ENCODE measurements at places on chromosomes 5 and 9.

DNA sequence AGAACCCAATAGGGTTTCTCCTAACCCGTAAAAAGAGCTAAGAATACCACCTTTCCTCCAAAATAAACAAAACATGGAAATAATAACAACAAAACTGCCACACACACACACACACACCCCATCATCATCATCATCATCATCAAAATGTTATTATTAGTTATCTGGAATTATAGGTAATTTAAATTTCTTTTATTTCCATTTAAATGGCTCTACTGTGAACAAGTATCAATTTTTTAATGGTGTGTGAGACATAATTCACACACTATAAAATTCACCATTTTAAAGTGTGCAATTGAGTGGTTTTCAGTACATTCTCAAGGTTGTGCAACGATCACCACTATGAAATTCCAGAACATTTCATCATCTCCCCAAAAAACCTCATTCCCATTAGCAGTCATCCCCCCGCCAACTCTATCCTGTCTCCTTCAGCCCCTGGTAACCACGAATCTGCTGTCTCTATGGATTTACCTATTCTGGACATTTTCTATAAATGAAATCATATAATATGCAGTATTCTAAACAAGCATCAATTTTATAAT is 172.7 kb downstream of the ROR2 start:
- DNase-seq: no peak

DNA sequence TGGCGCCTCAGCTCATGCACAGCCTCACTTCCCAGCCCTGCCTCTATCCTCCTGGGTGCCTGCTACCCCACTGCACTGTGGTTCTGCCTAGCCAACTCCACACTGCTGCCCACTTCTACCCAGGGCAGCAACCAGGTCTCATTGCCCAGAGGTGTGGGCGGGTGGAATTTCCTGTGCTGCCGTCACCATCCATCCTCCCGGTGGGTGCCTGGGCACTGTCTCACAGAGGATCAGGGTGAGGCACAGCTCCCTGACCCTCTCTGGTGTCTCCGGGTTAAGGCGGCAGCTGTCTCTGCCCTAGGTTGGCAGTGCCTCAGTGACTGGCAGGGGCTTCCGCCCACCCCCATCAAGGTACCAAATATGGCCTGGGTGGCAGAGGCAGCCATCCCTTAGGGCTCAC is 4.3 kb upstream of the MTMR12 start:
- DNase-seq: no peak

GRCh38 chr9:76365028-76365427 is 29.2 kb downstream of the RFK start:
- DNase-seq: no peak

DNA sequence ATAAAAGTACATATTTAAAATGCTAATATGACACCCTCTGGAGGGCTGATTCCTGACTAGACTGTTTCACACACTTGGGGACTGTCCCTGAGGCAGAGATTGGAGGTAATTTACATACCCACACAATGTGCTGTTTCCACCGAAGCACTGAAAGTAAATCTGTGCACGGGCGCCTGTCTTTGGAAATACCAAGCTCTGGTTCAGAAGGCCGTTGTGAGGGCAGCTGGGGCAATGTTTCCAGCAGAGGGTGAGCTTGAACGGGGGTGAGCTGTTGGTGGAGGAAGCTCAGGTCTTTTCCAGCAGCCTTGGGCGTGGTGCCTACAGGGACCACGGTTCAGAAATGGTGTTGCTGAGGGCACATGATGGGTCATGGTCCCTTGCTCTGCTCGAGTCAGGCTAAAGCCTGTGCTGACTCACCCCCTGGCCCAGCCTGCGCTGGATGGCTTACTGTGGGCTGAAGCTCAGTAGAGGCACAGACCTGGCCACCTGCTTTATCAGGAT is 25.8 kb upstream of the HMCN2 start:
- no peak for DNase-seq

DNA sequence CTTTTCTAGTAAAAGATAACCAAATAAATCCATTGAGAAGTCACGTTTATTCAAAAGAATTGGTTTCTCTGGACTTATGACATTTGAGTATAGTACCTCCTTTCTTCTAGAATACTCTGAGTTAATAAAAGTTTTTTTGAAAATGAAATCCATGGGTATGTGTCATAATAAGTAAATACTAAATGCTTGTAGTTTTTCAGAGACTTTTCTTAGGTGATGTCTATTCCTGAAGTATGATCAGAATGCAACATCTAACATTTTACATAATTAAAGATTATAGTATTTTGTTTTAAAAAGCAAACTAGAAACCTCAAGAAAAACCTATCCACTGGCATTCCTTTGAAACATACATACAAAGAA is 63.2 kb downstream of the NFIB start:
- DNase-seq: no peak

DNA sequence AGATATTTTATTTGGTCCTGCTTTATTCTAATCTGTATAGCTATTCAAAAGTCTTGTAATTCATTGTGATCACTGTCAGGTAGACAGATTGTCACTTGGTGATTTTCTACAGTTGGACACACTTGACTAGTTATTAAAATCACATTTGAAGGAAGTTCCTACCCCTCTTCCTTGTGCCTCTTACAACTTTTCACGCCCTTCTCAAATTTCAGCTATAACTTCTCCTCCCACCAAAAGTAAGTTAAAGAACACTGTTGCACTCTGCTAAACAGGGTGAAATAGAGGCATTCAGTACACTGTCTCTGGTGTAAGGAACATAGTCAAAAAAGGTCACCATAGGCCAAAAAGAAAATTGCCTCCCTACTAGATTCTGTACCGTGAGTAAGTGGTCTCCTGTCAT is 142.1 kb upstream of the POU5F2 start:
- no peak for DNase-seq

DNA sequence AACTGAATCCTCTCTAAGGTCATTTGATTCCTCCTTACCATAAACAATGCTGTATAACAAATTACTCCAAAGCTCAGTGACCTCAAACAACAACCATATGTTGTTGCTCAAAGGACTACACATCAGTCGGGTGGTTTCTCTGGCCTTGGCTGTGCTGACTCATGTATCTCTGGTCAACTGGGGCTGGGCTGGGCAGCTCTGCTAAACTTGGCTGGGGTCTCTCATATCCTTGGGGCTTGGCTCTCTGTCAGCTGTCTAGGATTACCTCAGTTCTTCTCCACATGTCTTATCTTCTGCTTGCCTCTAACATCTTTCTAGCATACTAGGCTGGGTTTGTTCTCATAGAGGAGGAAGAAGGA is 86.4 kb downstream of the GALNT10 start:
- DNase-seq: no peak

- DNase-seq: no peak
These were observed 75.9 kb upstream of the GOLM1 start for GRCh38 chr9:86175223-86175622.

DNA sequence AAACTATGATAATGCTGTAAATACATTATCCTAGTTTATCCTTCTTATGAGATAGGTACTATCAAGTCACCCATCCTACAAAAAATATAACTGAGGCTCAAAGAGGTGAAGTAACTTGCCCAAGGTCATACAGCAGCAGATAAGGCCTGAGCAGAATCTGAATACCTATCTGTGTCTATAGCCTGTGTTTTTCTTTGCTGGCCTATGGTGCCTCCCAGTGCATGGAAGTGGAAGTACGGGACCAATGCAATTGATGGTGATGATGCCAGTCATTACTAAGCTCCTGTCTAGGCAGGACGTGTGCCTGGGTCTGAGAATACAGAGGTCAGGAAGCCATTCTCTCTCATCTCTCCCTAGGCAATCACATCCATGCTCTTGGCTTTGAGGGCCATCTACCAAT is 67.8 kb downstream of the FAT2 start:
- no peak for DNase-seq

DNA sequence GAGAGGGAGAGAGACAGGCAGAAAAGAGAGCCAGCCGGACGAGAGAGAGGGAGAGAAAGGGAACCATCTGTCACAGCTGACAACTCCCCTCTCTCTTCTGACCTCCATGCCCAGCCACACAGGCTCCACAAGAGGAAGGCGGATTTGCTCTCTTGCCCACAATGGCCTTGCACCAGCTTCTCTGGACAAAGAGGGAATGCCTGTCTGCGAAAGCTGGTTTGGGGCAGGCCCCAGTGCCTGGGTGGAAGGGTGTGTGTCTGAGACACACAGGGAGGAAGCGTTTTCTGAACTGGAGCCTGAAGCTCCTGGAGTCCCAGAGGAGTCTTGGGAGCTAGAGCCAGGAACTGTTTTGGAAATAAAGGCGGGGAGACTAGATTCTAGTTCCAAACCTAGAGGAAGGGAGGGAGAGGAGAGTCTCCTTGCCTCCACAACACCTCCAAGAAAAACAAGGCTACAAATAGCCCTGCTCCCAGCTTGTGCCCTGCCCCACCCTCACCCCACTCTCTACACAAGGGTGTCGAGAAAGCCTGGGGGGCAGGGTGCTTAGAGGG is 12.5 kb downstream of the C1QTNF2 start:
- DNase-seq: no peak

DNA sequence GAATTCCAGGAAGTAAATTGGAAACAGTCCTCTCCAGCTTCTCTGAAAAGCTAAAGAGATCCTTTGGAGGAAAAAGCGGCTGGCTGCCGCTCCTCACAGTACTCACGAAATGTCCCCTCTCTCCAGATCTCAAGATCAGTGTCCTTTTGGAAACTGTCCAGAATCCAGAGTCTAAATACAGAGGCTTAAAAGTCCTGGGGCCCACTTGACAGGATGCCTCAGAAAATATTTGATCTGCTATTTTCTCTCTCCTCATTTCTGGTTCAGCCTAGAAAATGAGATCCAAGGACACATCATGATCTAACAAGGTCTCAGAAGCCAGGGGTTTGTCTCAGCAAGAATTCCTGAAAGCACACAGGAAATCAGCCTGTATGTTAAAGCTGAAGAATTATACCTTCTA is 7.2 kb downstream of the C1QTNF2 start:
- no peak for DNase-seq

DNA sequence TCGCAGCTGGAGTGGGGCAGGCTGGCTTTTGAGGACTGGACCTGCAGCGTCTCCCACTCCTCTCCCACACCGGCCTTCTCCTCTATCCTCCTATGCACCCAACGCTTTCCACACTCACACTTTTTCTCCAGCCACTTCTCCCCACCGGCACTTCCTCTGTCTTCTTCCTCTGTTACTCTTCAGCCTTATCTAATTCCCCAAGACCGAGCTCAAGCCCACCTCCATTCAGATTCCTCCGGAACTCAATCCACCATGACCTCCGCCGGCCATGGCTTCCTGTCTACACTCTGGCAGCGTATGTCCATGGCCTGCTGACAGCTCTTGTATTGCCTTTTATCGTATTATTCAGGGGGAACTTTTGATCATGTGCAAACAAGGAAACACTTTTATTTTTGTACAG is 545 bp upstream of the OR2V1 start:
- no peak for DNase-seq

DNA sequence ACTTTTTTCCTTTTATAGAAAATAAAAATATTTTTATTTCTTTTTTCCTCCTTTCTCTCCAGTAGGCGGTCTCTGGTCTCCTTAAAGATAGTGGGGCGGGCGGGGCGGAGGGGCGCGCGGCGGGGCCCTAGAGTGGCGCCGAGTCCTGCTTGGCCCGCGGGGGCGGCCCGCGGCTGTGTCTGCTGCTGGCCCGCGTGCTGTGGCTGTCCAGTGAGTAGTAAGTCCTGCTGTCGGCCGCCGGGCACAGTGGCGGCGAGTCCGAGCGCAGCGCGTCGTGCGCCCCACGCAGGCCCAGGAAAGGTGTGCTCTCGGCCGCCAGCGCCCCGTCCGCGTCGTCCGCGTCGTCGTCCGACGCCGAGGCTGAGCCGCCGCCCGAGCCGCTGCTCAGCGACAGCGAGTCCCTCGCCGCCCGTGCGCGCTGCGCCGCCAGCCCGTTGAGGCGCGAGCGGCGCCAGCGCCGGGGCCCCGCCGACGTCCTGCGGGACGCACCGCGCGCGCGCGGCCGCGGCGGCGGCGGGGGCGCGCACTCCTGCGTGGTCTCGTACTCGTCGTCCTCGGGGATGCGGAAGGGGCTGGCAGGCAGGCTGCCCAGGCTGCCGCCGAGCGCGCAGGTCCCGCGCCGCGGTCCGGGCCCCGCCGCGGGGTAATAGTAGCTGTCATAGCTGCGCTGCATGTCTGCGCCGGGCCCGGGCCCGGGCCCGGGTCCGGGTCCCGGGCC is 52.3 kb downstream of the PSD2 start:
- DNase-seq: no peak

GRCh38 chr5:143403593-143404415 is at the start of gene NR3C1:
Gene NR3C1, minus strand, starts transcription at chr5:143403686. Its CDS starts 2,847 bp downstream, at chr5:143400839.
- no peak for DNase-seq

DNA sequence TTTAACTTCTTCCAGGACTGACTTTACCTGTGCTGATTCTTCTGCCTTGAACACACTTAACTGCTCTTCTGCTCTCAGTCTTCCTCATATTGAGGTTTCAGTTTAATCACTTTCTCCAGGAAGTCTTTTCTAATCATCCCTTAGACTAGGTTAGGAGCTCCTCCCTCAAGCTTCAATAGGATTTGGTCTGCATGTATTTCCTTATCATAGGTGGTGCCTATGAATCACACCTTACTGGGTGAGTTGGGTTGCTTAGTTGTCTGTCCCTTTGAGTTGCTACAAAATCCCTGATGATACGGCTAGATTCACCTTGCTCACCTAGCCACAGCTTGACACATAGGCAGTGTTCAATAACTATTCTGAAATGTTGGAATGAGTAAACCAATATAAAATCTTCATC is 164.4 kb downstream of the DNAH5 start:
- DNase-seq: no peak

GRCh38 chr9:77614645-77615044 is 33.5 kb downstream of the GNA14 start:
- no peak for DNase-seq

- no peak for DNase-seq
These were observed 211.6 kb downstream of the MSX2 start for GRCh38 chr5:174935854-174936474.

DNA sequence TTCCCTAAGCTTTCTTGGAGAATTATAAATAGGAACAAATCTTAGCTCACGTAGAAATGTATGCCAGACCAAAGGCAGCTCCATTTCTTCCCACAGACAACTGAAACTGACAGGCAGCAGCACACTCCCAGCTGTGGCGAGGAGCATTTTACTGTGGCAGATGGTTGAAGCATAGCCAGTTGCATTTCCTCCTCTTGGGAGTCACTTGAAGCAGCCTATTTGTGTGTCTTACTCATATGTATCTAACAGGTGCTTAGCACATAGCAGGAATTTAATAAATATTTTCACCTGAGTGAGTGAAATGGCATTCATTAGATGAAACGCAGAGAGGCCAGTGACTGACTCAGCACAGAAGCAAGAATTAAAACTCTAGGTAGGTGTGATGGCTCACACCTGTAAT is 12.3 kb upstream of the MTMR12 start:
- no peak for DNase-seq

- DNase-seq: no peak
These were observed 719 bp downstream of the MIGA2 start for GRCh38 chr9:129036923-129037766.

GRCh38 chr9:129814432-129815223 is 9.3 kb downstream of the TOR1A start:
- DNase-seq: no peak

Measured in NCI-H1436 treated with DMSO at 0.1 percent for 48 hours (cell line).